Left colon (tissue), 2 donors: ENCODE measurements at places on chromosomes 5 and 9. TPM values are rescaled to one million over a fixed set of nuclear protein-coding genes. Genes with fewer than 3 reads are reported as not detected.

The SUSD1 gene
- total RNA-seq = 27.4 TPM

The TAF11L12 gene
- not detected for total RNA-seq

The TRIM36 gene
- 39.8 TPM for total RNA-seq

The EDIL3 gene
- total RNA-seq = 48.7 TPM

The IQGAP2 gene
- 104 TPM for total RNA-seq

The TAS2R1 gene
- not detected for total RNA-seq

The PLCXD3 gene
- total RNA-seq = 0.58 TPM

DNA sequence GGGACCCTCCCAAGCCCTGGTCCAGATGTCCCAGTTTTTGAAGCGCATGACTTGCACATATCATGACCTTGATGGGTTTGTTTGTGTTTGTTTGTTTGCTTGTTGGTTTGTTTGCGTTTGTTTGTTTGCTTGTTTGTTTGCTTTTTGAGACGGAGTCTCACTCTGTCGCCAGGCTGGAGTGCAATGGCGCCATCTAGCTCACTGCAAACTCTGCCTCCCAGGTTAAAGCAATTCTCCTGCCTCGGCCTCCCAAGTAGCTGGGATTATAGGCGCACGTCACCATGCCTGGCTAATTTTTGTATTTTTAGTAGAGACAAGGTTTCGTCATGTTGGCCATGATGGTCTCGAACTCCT lies 13.0 kb upstream of the UBAC1 start:
- DNase-seq = no peak

DNA sequence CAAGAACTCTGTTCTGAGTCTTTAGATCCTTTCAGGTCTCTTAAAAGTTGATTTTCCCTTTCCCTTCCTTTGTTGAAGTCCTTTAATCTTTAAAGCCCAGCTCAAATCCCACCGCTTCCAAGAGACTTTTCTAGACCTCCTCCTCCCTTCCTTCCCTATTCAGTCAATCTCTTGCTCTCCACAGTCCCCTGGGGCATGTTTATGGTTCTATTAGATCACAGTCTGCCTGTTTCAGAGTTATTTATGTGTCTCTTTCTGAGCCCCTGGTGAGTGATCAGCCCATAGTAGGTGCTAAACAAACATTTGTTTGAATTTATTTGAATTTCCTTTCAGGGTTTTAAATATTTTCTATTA lies 7.2 kb upstream of the ARSI start:
- no peak for DNase-seq

DNA sequence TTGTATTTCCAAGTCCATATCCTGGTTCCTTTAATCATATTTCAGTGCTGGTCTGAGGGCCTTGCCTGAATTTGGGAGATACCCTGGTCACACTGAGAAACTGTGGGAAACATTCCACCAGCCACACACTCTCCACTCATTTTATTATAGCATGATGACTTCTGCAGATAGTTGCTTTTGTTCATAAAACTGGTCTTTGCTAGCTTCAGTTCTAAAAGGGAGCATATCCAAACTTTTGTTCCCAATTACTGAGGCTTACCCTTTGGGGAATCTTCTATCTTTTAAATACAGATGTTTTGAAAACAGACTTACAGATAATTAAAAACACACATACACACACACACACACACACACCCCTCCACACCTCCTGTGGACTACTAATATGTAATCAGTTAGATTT lies 21.0 kb downstream of the DMGDH start:
- DNase-seq = no peak

DNA sequence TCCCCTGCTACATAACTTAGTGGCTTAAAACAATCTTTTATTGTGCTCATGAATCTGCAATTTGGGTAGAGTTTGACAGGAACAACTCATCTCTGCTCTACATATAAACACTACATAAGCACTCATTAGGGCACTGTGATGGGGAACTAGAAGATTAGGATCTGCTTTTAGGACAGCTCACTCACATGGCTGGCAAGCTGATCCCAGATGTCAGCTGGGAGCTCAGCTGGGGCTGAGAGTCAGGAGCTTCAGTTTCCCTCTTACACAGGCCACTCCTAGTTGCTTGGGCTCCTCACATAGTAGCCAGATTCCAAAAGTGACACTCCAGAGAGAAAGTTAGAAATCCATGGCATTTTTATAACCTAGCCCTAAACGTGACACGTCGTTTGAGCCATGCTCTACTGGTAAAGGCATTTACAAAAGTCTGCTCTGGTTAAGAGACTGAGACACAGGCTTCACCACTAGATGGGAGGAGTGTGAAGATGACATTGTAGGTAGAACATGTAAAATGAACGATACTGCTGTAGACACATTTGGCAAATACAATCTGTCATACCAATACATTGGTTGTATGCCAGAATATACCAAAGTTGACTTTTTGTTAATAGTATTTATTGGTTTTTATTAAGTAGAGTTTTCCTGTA lies 23.6 kb downstream of the SCAI start:
- no peak for DNase-seq

- no peak for DNase-seq
These were observed 4.3 kb upstream of the FAT2 start for GRCh38 chr5:151595411-151595826.

DNA sequence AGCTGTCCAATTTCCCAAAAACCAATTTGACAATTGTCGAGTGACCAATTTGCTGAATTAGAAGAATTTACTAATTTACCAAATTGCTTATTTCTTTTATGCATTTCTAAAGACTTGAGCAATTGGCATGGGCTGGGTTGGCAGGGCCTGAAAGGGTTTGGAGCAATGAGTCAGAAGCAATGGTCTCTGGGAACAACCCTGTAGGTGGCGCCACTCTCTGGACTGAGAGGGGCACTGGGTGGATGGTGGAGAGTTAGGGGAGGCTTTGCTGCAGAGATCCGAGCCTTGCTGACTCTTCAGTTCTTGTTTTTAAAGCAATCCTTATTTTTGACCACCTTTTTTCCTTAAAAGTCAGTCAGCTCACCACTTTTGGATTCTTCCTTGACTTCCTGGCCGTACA lies 71.5 kb upstream of the RPS23 start:
- no peak for DNase-seq

DNA sequence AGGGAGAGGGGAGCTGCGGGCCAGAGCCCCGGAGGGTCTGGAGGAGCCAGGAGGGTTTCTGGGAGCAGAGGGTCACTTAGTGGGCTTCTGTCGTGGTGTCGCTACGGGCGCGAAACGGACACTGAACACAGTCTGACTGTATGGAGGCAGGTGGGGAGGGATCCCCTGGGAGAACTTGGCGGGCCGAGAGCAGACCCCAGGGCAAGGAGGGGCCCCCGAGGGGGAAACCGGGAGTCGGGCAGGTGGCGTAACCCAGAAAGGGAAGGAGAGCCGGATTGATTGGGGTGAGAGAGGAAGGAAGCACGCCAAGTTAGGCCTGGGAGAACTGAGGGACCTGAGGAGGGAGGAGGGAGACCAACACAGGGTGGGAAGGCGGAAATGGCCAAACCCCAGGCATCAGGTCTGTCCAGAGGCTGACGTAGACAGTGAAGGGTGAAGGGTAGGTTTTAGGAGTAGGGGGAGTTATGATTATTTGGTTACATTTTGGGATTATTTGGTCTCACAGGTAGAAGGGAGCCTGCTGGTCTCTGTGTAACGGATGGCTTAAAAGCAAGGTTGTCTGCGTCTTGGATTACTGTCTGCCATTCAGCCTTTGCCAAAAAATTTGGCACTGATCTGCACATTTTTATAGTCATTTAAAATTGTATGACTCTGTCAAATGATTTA lies 3.3 kb upstream of the MSMP start:
- DNase-seq = no peak

DNA sequence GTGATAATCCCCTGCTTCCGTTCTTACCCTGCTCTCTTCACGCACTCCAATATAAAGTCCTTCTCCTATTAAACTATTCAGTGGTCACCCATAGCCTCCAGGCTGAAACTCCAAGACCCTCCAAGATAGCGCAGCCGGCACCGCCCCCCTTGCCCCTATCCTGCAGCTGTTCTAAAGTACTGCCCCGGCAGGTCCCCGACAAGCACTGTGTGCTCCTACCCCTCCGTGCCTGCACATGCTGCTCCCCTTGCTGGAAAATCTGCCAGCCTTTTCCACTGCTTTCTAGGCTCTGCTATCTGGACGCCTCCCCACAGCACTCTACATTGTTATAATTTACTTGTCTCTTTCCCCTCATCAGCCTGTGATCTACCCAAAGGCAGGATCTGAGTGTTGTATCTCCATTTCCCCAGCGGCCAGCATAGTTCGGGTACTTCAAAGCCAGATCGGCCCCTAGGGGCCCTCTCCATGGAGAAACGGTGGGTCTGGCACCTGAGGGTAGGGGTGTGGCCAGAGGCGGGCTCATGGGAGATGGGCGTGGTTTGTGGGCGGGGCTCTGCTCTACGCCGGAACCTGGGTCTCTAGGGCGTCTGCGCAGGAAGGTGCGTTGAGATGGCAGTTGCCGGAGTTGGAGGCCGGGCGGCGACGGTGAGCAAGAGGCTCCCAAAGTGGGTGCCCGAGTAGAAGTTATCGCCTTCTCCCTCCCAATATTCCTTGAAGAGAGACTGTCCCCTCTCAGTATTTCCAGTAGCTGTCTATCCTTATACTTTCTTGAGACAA lies 83.5 kb upstream of the RUSC2 start:
- DNase-seq = peak; percentile 60

DNA sequence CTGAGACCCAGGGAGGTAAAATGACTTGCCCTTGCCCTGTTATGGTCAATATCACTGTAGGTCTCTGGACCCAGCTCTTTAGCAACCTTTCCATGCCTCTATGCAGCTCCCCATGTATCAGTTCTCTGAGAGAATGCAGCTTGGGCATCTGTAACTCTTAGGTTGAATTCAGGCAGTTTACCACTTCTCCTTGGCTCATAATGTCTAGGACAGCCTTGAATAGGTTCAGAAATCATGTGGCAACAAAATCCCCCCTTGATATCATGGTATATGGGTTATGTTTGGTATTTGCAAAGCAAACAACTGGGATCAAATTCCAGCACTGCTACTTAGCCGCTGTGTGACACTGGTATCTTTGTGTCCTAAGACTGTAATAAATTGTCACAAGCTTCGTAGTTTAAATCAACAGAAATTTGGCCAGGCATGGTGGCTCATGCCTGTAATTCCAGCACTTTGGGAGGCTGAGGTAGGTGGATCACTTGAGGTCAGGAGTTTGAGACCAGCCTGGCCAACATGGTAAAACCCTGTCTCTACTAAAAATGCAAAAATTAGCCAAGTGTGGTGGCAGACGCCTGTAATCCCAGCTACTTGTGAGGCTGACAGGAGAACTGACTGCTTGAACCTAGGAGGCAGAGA lies 10.7 kb upstream of the SUB1 start:
- DNase-seq = no peak

DNA sequence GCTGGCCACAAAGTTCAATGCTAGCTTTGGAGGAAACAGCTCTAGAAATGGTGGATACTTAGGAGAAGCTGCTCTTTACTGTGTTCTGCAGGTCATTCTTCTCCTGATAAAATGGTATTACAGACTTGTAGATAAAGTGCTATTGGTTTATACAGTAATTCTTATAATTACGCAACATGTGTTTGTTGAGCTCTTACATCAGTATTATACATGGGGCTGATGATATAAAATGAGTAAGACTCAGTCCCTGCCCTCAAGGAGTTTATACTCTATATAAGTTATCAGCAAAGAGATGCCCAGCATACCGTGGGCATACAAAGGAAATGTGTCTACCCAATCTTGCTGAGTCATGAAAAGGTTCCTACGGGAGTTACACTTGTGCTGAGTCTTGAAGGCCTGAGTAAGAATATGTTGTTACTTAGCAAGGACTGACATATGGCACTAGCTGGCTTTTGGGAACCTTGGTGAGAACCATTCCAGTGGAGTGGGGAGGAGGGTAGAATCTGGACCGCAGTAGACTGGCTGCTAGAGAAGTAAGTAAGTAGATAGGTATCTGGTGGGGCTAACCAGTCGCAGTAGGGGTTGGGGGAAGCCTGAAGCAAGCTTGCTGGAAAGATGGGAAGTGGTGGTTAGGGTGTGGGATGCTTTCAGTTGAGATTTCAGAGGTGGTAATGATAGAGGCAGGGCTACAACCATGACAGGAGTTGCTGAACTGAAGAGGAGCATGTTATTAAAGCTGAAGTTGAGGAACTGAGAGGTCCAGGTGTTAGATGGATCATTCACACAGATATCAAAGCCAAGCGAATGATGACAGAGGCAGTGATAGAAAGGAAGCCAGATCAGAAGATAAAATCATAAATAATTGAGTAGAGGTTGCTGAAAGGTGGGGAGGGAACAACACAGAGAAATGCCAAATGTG lies 11.1 kb upstream of the TTC23L start:
- DNase-seq = no peak

DNA sequence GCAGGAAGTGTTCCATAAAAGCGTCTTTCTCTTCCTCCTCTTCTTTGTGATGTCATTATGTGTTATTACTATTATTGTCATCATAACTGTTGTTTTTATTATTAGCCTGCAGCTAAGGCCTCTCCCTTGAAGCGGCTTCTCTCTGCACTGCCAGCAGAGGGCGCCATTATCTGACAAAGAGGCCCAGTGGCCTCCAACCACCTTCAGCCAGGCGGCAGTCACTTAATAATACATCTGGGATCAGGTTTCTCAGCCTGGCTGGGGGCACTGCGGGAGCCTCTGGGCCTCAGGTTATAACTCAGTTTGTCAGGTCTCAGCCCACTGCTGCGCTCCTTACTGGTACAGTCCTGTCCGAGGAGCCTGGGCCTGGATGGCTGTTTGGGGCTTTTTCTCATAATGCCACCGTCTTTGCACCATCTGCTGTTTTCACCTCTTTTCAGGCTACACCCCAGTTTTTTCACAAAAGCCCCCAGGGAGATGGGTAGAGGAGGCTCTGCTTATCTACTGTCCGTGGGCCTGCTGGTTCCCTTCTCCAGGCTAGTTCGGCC lies 281.9 kb downstream of the NSG2 start:
- peak; percentile 51 for DNase-seq

- no peak for DNase-seq
These were observed 138.8 kb upstream of the LMX1B start for GRCh38 chr9:126474786-126475485.
